Lung (tissue), 17 donors: ENCODE measurements at places on chromosomes 5 and 9.

GRCh38 chr5:168342985-168343384 lies 51.5 kb downstream of the WWC1 start:
- DNase-seq = no peak

GRCh38 chr9:134486596-134486995 lies 155.0 kb upstream of the COL5A1 start:
- no peak for DNase-seq

DNA sequence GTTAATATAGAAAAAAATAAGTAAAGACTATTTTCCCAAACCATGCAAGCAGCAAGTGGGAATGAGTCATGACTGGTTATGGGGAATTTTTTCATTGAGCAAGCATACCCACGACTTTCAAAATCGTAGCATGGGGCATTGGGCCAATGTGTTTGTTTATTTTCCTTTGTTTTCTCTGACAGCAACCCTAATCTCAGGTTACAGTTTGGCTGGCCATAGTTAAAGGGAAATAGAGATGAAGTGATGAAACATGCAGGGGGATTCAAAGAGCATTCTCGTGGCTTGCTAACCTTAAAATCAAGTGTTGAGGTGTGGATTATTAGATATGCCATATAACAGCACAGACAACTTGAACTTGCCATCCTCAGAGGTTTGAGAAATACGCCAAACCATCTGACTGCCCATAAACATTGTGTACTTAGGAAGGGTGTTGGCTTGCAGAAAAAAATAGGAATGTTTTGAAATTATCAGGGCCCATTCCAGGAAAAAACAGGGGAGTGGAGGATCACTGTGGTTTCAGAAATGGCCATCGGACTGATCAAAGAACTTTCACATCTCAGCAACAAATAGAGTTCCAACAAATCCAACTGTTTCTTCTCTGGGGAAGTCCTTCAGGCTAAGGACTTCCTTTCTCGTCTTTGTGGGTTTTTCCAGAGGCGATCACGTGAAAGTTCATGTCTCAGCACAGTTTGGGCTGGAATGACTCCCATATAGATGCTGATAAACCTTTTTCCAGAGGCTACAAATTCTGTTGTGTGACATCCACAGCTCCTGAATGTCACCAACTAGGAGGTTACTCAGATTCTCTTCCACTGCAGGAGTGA lies 259.1 kb downstream of the SYK start:
- peak; percentile 97 for DNase-seq

DNA sequence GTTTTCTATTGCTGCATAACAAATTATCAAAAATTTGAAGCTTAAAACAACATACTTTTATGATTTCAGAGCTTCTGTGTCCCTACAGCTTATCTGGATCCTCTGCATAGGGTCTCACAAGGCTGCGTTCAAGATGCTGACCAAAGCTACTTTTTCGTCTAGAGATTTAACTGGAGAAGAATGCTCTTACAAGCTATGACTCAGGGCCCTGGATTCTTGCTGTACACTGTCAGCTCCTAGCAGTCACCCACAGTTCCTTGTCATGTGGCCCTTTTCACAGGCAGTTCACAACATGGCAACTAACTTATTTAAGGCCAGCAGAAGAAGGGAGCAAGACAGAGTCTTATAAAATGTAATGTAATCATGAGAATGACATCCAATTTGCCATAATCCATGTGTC lies 70.8 kb upstream of the FAM174A start:
- DNase-seq = no peak

DNA sequence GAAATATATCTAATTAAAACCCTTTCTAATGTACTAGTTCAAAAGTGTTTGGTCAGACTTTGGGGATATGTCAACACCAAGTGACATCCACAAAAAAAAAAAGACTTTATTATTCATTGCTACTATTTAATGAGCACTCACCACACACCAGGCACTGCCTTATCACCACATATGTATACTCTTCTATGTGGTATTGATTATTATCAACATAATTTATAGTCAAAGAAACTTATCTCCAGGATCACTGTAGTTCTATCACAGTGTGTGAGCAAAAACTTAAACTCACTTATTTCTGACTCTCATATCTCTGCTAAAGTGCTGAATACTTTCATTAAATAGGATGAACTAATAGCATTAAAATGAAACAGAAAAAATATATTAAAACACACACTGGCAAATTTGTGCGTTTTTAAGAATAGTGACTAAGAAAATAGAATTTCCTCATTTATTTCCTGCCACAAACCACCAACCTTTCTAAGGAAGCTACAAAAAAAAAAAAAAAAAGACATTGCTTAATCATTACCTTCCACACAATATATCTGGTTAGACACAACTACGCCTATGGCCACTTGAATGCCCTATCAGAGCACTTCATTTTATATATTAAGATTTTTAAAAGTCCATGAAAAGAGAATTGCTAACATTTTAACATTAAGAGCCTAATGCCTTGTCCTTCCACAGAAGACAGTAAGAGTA lies 12.8 kb downstream of the SLCO4C1 start:
- no peak for DNase-seq

- DNase-seq = no peak
Observed at GRCh38 chr9:134187891-134188385, 23.6 kb upstream of the RNU6ATAC start.

DNA sequence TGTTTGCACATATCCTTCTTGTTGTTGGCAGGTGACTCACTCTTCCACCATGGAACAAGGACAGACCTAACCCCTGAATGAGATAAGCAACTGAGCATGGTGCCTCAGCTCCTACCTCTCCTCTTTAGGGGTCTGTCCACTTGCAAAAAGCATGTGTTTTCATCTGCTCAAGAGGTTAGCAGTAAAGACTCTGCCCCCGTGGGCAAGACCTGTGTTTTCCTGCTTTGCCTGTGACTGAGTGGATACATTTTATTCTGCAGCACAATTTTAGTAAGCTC lies 111.0 kb upstream of the LIFR start:
- no peak for DNase-seq
